NCI-H187 (cell line): ENCODE measurements at places on chromosomes 7 and 10.

DNA sequence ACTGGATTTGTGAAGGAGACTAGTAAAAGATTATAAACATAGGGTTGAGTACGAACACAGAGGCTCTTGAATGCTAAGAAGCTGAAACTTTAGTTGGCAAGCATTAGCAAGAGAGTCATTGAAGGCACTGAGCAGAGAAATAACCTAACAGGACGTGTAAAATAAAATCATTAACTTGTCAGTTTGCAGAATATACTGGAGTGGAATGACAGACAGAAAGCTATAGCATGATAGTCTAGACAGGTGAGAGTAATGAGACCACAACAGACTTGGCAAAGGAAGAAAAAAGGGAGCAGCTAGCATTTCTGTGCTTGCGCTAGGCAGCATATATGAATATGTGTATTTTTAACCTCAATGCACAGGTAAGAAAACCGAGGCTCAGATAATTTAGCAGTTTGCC lies 30.8 kb downstream of the MINDY3 start:
- DNase-seq: no peak

DNA sequence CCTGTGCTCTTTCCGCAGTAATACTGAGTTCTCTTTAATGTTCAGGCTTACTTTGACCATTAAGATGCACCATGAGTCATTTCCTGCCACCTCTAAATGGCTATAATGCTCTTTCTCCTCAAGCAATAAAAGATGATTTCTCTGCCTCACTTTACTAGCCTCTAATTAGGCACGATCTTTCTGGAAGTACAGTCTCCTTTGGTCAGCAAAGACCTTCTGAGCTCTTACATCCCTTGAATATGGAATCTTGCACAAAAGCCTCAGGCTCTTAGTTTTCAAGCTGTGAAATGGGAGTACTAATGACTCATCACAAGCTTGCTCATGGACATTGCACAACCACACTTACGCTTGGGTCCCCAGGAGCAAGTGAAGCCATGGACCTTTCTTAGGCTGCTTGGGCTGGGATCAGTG lies 85.9 kb downstream of the FRMD4A start:
- DNase-seq: no peak

DNA sequence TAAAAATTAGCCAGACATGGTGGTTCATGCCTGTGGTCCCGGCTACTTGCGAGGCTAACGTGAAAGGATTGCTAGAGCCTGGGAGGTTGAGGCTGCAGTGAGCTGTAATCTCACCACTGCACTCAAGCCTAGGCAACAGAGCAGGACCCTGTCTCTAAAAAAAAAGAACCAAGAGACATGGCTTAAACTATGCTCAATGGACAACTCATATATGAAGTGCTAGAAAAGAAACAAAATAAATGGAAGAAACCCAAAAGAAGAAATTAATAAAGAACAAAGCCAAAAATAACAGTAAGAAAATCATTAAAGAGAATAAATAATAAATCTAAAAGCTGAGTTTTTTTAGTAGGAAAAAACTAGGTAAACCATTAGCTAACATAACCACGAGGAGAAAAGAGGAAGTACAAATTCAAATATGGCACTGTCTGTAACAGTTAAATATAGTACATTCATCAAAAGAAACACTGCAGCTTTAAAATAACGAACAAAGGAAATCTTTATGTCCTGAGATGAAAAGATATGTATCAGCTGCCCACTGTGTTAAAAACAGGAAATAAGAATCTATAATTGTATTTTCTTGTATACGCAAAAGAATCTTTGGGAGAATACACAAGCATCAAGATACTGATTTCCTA lies 48.7 kb downstream of the UPF2 start:
- no peak for DNase-seq

GRCh38 chr10:80253266-80253962 lies 36.0 kb downstream of the MAT1A start:
- DNase-seq: no peak

GRCh38 chr10:103763374-103764202 lies 91.8 kb downstream of the SH3PXD2A start:
- no peak for DNase-seq

DNA sequence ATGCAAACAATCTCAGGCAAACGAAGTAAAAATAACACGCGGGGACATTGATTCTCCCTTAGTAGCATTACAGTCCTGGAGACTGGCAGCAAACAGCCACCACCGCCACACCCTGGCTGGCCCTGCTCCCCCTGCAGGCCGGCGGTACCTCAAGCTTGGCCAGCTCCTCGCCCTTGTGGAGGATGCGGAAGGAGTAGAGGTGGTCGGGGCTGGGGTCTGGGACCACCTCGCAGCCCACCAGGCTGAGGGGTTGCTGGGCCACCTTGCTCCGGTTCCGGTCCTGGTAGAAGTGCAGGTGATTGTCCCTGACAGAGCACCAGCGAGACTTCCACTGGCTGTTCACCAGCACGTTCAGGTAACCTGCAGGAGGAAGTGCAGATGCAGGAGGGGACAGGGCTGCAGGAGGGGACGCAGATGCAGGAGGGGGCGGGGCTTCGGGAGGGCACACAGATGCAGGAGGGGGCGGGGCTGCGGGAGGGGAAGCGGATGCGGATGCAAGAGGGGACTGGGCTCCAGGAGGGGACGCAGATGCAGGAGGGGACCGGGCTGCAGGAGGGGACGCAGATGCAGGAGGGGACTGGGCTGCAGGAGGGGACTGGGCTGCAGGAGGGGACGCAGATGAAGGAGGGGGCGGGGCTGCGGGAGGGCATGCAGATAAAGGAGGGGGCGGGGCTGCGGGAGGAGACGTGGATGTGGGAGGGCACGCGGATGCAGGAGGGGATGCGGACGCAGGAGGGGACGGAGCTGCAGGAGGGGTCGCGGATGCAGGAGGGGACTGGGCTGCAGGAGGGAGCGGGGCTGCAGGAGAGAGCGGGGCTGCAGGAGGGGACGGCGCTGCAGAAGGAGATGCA lies 65.7 kb downstream of the VWA2 start:
- peak; percentile 46 for DNase-seq

DNA sequence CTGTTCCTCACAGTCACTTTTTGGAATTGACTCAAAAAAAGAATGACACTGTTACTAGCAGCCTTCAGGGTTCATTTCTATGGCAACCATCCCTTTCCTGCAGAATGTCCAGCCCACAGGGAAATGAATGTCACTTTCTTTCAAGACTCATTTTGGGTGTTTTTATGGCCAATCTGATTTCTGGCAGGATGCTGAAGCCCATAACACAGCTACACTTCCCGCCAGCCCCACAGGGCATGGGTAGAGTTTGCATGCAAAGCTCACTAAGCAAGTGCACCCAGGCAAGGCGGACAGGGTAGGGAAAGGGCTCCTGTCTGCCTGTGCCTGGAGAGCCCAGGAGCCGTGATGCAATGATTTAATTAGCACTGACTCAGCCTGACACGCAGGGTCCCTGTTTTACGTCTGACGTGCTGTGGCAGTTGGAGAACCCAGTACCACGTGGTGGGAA lies 26.1 kb upstream of the GPAM start:
- DNase-seq: no peak

- no peak for DNase-seq
Observed at GRCh38 chr10:29734640-29734961, 99.8 kb upstream of the SVIL start.

- no peak for DNase-seq
Observed at GRCh38 chr10:89837165-89838043, 136.0 kb downstream of the KIF20B start.

GRCh38 chr7:131861620-131862346 lies 305.4 kb upstream of the PODXL start:
- DNase-seq: no peak

GRCh38 chr10:24113901-24114300 lies 95.0 kb upstream of the KIAA1217 start:
- DNase-seq: no peak

DNA sequence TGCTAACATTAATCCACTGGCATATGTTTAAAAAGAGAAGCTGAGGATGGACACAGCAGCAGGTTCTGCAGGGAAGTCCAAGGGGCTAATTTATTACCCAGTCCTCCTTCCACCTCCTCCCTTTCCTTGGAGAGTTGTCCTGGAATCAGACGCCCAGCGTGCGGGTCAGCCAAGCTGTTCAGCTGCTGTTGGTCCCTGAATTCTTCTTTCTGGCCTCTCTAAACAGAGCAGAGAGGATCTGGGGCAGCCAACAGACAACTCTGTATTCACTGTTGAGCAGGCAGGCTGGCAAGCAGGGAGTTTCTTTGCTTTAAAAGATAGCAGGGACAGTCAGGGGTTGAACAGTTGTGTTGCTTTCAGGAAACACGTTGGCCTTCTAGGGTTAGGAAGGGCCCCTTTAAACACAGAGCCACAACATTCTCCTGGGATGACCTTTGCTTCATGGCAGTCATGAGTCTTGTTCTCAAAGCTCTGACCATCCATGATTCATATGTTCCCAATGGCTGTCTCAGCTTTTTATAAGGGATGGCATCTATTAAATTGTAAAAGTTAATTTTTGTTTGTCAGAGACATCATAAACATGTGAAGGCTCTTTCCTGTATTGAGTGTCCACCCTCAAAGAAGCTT lies 217.0 kb downstream of the CREB5 start:
- no peak for DNase-seq

DNA sequence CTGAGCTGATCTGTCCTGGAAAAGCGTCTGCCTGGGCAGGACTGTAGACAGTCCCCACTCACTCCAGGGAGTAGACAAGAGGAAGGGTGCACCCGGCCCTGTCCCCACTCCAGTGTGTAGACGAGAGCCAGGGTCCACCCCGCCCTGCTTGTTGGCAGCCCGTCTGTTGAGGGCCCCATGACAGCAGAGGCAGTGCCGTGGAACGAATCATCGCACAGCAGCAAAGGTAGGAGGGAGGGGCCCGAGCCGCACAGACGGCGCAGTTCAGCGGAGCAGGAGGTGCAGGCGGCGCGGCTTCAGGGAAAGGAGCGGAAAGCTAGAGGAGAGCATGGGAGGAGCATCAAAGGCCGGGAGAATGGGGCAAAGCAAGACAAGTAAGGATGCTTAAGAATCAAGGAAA lies 93.0 kb downstream of the DYNC2I1 start:
- DNase-seq: no peak

DNA sequence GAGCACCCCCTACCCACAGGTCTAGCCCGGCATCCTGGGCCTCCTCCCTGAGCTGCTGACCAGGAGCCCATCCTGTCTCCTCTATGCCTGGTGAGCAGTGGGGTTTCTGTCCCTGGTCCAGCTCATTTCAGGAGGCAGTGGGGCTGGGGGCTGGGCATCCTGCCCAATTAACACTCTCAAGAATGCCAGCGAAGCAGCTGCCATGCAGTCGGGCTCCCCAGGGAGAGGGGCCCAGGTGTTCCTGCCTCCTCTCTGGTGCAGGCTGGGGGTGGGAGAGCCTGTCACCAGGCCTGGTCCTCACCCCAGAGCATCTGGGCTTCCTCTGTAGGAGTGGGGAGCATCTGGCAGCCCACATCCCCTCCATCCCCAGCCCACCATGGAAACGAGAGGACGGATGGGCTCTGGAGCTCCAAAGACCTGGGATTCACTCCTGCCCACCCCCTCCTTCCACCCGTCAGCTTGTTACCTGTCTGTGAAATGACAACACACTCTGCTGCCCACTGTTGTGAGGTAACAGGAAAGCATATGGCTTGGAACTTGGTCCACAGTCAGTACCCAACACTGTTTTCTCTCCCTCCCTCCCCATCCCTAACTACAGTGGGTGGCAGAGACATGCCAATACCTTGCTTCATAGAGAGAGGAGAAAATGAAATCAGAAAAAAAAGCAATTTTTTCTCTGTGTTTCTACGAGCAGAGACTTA lies 69.1 kb downstream of the SLIT1 start:
- no peak for DNase-seq

GRCh38 chr7:140059273-140060242 lies 3.2 kb downstream of the PARP12 start:
- DNase-seq: no peak

DNA sequence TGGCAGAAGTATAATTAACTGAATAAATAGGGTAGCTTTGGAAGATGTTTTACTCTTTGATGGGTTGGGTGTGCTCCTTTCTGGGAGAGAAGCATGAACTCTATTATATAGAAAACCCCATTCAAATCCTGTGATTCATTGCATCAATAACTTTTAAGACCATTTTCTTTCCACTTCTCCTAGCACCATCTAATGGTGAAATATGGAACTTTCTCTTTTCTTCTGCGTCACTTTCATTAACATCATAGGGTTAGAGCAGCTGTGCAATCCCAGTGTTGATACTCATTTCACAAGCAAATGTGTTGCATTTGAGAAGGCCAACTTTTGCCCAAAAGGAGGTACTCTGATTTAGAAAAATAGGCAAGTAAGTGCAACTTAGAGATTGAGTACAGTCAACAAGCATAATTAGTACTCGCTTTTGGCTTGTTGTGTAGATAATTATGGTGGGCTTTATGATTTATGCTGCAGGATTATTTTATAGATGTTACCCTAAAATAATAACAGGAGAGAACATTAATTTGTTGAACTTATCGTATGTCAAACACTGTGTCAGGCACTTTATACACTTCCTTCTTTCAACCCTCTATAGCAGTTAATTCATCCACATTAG lies 92.9 kb downstream of the CPED1 start:
- DNase-seq: peak; percentile 12

GRCh38 chr10:12409161-12409560 lies 59.8 kb downstream of the CAMK1D start:
- DNase-seq: no peak

DNA sequence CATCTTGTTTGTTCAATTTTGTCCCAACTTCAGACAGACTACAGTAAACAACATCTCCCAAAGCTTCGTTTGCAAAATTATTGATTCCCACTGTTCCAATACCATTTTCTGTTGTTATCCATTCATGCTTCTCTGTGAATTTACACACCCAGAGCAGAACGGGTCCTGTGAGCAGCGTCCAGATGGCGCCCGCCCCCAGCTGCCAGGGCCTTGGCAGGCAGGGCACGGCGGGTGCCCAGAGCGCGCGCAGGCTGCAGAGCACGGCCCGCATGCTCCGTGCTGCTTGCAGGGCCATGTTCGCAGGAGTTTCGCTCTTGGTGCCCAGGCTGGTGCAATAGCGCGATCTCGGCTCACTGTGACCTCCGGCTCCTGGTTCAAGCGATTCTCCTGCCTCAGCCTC lies 32.5 kb upstream of the SEPTIN7 start:
- DNase-seq: no peak

GRCh38 chr7:145718129-145718528 lies 398.5 kb upstream of the CNTNAP2 start:
- no peak for DNase-seq

- no peak for DNase-seq
Observed at GRCh38 chr10:63430091-63430998, 35.4 kb downstream of the JMJD1C start.

DNA sequence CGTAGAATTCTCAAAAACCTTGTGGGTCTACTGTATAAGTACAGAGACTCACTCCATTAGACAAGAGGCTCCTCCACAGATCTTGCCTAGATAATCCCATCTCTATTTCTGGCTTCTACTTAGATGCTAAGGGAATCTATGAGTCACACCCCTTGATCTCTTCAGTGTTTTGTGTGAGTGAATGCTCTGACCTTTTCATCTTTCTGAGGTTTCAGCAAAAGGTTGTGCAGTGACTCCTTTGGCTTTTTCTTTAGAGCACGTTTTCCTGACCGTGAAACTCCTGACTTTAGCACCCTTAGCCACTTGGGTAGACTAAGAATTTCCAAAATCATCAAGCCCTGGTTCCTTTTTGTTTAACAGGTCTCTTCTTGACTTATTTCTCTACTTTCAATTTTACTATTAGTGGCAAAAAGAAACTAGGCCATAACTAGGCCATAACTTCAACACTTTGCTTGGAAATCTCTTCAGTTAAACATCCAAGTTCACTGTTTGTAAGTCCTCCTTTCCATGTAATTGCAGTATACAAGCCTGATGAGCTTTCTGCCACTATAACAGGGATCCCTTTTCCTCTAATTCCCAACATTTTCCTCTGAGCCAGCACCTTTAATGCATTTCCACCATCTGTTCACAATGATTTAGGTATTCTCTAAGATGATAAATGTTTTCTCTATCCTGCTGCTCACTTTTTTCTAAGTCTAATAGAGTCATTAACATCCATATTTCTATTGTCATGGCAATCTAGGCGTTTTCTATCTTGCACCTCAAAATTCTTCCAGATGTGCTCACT lies 19.4 kb downstream of the COPG2 start:
- DNase-seq: no peak
